CD4-positive, alpha-beta T cell (primary cell): ENCODE measurements at places on chromosomes 2 and 18. TPM values are rescaled to one million over a fixed set of nuclear protein-coding genes. Genes with fewer than 3 reads are reported as not detected.

GRCh38 chr2:174332217-174332963 lies 2.4 kb upstream of the SP9 start:
- peaks cover 83% of the 10 kb centered on the region for H3K27me3 ChIP-seq
- peaks cover 64% of the 10 kb centered on the region for H3K4me1 ChIP-seq
- no peaks in the 10 kb centered on the region for H3K36me3 ChIP-seq
- DNase-seq = no peak
- no peak overlapping the region for H3K27ac ChIP-seq

DNA sequence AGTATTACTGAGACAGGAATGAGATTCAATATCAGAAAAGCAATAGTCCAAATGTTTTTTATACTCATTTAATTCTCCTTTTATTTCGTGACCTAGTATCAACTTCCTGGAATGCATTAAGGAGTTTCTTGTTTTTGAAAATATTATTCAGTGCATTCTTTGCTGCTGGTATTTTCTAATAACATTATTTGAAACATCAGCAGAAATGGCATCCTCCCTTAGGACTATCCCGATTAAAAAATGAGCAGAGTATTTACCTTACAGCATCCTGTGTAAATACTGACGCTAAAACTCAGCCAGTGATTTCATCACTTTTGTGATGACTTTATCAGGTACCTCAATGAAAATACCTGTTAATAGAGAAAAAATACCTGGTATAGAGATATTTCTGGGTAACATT lies 16.3 kb downstream of the COL4A3 start:
- no peak overlapping the region for H3K27ac ChIP-seq
- no peaks in the 10 kb centered on the region for H3K36me3 ChIP-seq
- DNase-seq = no peak
- H3K27me3 ChIP-seq = no peaks in the 10 kb centered on the region

Gene SRD5A2
- not detected for total RNA-seq

DNA sequence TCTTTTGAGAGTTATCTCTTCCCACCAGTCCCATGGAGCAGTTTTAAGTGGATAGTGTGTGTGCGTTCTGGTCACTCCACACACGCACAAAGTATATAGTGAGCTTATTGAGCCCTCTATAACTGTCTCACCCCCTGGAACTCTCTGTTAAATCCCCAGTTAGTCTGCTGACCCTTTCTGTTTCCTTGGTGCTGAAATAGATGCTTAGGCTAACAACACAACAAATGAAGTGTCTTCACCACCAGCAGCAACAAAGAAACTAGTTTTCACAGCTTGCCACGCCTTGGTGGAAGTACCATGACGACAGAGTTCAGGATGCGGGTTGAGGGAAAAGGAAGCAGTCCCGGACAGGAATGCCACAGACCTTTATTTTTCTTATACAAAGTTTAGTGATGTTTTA lies 203.5 kb upstream of the TMEFF2 start:
- H3K27ac ChIP-seq = no peak overlapping the region
- no peak for DNase-seq
- H3K36me3 ChIP-seq = no peaks in the 10 kb centered on the region
- H3K27me3 ChIP-seq = no peaks in the 10 kb centered on the region
- no peak overlapping the region for H3K4me3 ChIP-seq

Gene TSPYL6
- total RNA-seq = not detected
